Activated CD4-positive, alpha-beta T cell treated with anti-CD3 and anti-CD28 coated beads, Interleukin-2, amount 10 ng/mL, durations not matched to agents 7 days and 5 days (primary cell): ENCODE measurements at places on chromosomes 2 and 18. TPM values are rescaled to one million over a fixed set of nuclear protein-coding genes. Genes with fewer than 3 reads are reported as not detected.

Gene ANTXR1
- 0.05 TPM for total RNA-seq

GRCh38 chr2:20488201-20488641, 41.3 kb downstream of the RHOB start:
- no peaks in the 10 kb centered on the region for H3K36me3 ChIP-seq
- H3K4me1 ChIP-seq = no peaks in the 10 kb centered on the region
- H3K27ac ChIP-seq = no peak overlapping the region
- no peak overlapping the region for H3K4me3 ChIP-seq
- DNase-seq = no peak

Gene ZC3H8
- 19.3 TPM for total RNA-seq

- DNase-seq = no peak
- peaks cover 11% of the 10 kb centered on the region for H3K27me3 ChIP-seq
- no peaks in the 10 kb centered on the region for H3K4me1 ChIP-seq
- no peak overlapping the region for H3K4me3 ChIP-seq
Measured at GRCh38 chr2:38446906-38447561, 70.0 kb upstream of the ATL2 start.

Gene LBH
- total RNA-seq = 136 TPM
